ENCODE measurements at places on chromosomes 3 and 15.

GRCh38 chr3:299590-300301, 103.2 kb downstream of the CHL1 start:
- H3K27ac ChIP-seq, result no peak overlapping the region
- H3K4me3 ChIP-seq, result no peak overlapping the region
- no peaks in the 10 kb centered on the region for H3K27me3 ChIP-seq
- no peaks in the 10 kb centered on the region for H3K4me1 ChIP-seq

- H3K27ac ChIP-seq, result peak overlapping the region; percentile 89
- H3K4me3 ChIP-seq, result peak overlapping the region; percentile 68
- no peaks in the 10 kb centered on the region for H3K36me3 ChIP-seq
- DNase-seq, result no peak
- H3K27me3 ChIP-seq, result no peaks in the 10 kb centered on the region
- H3K4me1 ChIP-seq, result peaks cover 59% of the 10 kb centered on the region
These were observed 170.2 kb upstream of the ICE2 start for GRCh38 chr15:60648928-60649679.

DNA sequence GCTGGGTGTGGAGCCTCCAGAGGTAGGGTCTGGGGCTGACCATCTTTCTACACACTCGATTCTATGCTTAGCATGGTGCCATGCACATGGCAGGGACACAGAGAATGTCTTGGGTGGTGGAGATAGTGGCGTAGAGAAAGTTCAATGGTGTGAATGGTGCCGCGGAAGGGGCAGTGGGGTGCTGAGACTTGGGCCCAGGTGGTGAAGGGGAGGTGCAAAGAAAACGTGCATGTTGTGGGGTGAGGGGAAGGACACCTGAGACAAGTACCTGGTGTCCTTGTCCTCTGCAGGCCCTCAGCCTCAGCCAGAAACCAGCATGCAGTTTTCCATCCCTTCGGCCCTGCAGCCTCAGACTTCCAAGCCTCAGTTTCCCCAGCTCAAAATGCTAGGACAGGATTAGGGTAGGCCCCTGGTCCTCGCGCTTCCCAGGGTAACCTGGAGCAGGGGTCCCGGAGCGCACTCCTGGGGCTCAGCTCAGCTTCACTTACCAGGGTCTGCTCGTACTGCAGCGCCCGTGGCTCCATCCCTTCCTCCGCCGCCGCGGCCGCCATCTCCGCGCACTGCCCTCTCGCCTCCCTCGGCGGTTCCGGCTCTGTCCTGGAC, 375 bp downstream of the CLCN2 start:
- H3K27me3 ChIP-seq, result no peaks in the 10 kb centered on the region
- H3K4me3 ChIP-seq, result peak overlapping the region; percentile 84
- DNase-seq, result no peak
- H3K4me1 ChIP-seq, result peaks cover 23% of the 10 kb centered on the region
- H3K36me3 ChIP-seq, result peaks cover 37% of the 10 kb centered on the region

- H3K27ac ChIP-seq, result no peak overlapping the region
- no peaks in the 10 kb centered on the region for H3K36me3 ChIP-seq
- DNase-seq, result no peak
- peaks cover 38% of the 10 kb centered on the region for H3K4me1 ChIP-seq
- no peaks in the 10 kb centered on the region for H3K27me3 ChIP-seq
- no peak overlapping the region for H3K4me3 ChIP-seq
These were observed 71.7 kb upstream of the SNRK start for GRCh38 chr3:43214616-43215015.
